ENCODE measurements at places on chromosomes 1 and 21.

DNA sequence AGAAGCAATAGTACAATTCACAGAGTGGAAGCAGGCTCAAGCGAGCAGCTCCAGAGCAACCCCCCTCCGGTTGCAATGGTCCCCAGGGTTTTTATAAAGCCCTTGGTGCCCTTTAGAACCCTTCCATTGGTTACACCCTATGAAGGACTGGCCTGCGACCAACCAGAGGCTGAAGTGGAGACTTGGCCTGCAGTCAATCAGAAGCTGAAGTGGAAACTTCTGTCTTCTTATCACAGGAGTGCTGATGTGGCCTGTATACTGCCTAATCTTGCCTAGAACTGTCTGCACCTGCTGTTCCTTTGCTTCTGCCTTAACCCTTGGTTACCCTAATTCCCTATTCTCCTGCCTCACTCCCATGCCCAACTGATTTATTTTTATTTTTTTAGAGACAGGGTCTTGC is 15.4 kb upstream of the FRRS1 start:
- no peak for DNase-seq

GRCh38 chr1:37032660-37033354 is 1.5 kb downstream of the GRIK3 start:
- no peak for DNase-seq

DNA sequence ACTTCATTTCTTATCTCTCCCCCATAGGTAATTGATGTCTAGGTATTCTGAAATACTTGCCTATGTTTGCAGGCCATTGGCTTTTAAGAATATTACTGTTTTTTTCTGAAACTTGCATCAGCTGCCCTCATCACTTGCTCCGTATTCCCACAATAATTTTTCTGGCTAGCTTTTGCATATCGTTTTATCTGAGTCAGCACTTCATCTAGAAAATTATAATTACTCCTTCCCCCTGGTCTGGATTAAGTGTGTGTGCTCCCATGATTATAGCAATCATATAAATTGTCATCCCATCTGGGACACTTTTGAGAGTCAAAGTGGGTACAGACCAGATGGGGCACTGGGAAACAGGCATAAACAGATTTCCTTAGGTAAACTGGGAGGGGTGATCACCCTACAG is 583.2 kb upstream of the B3GALT2 start:
- no peak for DNase-seq

- no peak for DNase-seq
These were observed 129.4 kb upstream of the EDN2 start for GRCh38 chr1:41613689-41614574.

- no peak for DNase-seq
These were observed at the start of gene KCNA10 for GRCh38 chr1:110519125-110519810. TSS of gene KCNA10 (minus strand) at chr1:110519175. CDS start at chr1:110518787, 388 bp downstream.

- DNase-seq: no peak
These were observed 1.8 kb downstream of the FHL3 start for GRCh38 chr1:38003261-38004250.

- DNase-seq: no peak
These were observed 632.7 kb upstream of the NR5A2 start for GRCh38 chr1:199394856-199395255.

DNA sequence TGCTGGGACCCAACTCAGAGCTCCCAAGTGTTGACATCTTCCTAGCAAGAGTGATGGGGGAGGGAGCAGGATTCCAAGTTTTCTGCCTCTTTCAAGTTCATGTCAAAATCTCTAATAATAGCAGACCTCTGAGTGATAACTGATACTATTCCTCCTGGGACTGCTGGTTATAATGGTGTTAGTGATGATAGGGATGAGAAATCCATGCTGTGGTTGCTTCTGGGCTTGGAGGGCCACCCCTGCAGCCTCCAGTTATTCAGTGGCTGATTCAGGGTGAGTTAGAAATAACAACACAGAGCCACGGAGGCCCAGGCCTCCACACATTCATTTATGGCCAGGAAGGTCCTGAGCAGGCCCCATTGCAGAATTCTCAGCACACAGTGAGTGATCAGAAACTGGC is 40.6 kb upstream of the ARTN start:
- DNase-seq: no peak

GRCh38 chr21:39774227-39774626 is 29.2 kb downstream of the IGSF5 start:
- DNase-seq: no peak

DNA sequence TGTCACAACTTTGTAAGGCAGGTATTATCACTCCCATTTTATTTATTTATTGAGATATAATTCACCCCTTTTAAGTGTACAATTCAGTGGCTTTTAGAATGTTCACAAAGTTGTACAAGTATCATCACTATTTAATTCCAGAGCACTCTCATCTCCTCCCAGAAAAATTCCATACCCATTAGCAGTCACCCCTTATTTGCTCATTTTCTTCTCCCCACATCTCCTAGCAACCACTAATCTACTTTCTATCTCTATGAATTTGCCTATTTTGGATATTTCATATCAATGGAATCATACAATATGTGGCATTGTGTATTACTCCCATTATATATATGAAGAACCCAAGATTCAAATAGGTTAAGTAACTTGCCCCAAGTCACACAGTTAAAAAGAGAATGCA is 7.0 kb downstream of the DSTYK start:
- no peak for DNase-seq

DNA sequence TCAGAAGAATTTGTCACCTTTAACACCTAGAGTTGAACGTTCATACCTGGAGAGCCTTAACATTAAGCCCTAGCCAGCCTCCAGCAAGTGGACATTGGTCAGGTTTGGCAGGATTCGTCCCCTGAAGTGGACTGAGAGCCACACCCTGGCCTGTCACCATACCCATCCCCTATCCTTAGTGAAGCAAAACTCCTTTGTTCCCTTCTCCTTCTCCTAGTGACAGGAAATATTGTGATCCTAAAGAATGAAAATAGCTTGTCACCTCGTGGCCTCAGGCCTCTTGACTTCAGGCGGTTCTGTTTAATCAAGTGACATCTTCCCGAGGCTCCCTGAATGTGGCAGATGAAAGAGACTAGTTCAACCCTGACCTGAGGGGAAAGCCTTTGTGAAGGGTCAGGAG is 52.3 kb downstream of the UBE4B start:
- DNase-seq: no peak

Measured in activated T-cell treated with anti-CD3 and anti-CD28 coated beads for 4 hours (primary cell).